ENCODE measurements at places on chromosomes 7 and 10. TPM values are rescaled to one million over a fixed set of nuclear protein-coding genes. Genes with fewer than 3 reads are reported as not detected.

GATA3 gene
- total RNA-seq, result 79.5 TPM

CD36 gene
- total RNA-seq, result not detected

CDK1 gene
- total RNA-seq, result 104 TPM

TRPV6 gene
- total RNA-seq, result not detected

GRCh38 chr10:19862811-19863515, 46.7 kb downstream of the PLXDC2 start:
- no peak overlapping the region for H3K4me3 ChIP-seq
- H3K27me3 ChIP-seq, result no peaks in the 10 kb centered on the region
- DNase-seq, result no peak
- H3K4me1 ChIP-seq, result no peaks in the 10 kb centered on the region
- no peaks in the 10 kb centered on the region for H3K36me3 ChIP-seq

GRCh38 chr10:111116211-111116610, 39.4 kb downstream of the ADRA2A start:
- H3K27ac ChIP-seq, result no peak overlapping the region
- no peaks in the 10 kb centered on the region for H3K36me3 ChIP-seq
- no peak overlapping the region for H3K4me3 ChIP-seq
- peaks cover 11% of the 10 kb centered on the region for H3K4me1 ChIP-seq

GRCh38 chr10:71448146-71448545, 51.4 kb downstream of the CDH23 start:
- no peak for DNase-seq
- peaks cover 2% of the 10 kb centered on the region for H3K27me3 ChIP-seq
- no peak overlapping the region for H3K4me3 ChIP-seq
- no peaks in the 10 kb centered on the region for H3K36me3 ChIP-seq
